AG04449 (cell line): ENCODE measurements at places on chromosomes 13 and 19.

DNA sequence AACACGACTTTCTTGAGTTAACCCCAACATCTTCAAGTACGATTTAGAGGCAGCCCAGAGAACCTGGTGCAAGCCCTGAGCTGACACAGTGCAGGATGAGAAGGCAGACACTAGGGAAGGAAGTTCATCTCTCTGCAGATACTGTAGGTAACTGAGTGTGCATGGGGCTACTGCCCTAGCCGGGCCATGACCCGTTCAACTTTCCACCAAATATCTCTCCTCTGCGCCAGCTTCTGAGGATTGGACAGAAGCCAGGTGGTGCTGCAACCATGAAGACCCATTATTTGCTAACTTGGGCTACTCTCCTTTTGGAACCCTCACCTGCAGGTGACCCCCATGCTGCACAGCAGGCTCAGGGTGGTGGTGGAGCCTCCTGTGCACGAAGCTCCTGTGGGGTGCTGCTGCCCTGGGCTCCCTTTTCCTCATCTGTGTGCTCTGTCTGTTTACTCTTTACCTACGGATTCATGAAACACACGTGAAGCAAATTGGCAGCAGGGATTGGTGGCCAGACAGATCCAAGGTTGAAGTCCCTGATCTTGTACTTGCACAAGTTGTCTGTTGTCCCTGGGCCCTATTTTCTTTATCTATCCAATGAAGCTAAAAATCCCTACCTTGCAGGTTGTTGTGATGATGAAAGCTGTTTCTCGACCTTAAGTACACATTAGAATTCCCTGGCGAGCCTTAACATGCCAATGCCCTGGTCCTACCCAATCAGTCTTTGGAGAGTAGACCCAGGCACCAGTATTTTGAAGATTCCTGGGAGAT is 227.8 kb downstream of the LACC1 start:
- no peak for DNase-seq

DNA sequence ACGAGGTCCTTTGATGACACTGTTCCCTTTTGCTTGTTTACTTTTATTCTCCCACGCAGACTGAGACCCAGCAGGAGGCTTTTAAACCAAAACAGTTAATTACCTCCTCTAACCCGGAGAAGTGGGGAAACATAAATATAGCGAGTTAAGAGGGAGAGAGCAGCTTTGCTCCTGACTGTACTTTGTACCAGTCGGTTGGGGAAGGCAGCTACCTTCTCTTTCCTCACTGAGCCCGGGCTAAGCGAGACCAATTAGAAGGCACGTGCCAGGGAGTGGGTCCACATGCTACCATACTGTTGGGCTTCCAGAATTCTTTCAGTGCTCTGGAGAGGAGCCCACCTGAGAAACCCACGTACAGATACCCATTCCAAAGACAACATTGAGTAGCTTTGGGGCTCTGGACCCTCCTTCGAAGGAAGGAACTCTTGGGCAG is 124.2 kb downstream of the ZIC5 start:
- DNase-seq = no peak

DNA sequence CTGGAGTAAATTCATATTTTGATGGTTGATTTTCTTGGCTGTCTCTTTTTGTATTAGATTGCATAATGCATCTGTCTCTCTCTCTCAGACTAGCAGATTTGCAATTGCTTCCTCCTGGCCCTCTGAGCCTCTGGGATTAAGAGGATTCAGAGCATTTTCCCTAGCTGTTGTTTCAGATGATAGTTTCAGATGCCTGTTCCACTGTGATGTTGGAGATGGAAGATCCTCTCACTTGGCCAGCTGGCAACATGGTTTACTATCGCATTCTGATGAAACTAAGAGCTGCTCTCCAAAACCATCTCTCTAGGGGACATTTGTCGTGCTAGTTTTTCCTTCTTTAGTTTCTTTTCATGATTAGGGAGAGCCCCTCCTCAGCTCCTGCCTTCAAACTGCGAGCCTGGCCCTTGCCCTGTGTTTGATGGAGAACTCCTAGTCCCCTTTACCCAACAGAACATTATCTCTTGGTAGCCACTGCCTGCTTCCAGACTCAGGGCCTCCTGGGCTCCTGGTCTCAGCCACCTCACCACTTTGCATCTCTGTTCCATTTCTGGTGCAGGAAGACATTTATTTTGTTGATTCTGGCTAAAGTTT is 244.6 kb downstream of the B3GLCT start:
- no peak for DNase-seq

GRCh38 chr13:40120781-40121180 is 465.3 kb downstream of the COG6 start:
- no peak for DNase-seq

- no peak for DNase-seq
These were observed 16.9 kb downstream of the PIBF1 start for GRCh38 chr13:72798817-72799216.
